ENCODE measurements at places on chromosomes 11 and 22.

DNA sequence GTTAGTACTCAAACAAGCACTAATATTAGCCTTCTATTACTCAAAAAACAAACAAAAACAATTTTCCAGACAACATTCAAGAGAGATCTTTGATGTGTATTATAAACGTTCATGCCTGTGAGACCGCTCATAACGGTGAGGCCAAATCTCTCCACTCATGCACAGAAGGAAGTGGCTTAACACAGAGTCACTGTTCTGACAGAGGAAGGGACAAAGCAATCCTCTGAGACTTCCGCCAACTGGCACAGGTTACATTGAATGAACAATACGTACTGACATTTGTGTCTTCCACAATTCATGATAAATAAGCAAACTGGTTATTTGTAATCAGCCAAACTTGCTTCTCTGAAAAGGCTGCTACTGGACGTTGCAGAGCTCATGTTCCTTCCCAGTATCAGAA is 30.5 kb downstream of the CHKA start:
- no peak for DNase-seq

DNA sequence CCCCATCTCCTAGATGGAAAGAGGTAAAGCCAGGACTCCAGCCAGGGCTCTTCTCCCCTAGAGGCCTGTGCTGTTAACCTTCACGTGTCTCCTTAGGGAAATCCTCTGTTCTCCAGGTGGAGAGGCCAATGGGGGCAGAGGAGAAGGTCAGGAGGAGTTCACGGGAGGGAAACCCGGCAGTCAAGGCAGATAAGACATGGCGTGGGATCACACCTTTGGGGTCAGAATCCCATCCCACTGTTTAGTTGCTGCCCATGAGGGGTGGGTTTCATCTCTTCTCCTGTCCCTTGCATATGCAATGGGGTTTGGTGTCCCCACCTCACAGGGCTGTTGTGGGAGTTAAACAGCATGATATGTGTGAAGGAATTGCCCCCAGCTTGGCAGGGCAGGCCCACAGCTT is 469.7 kb downstream of the TBC1D22A start:
- DNase-seq, result no peak

DNA sequence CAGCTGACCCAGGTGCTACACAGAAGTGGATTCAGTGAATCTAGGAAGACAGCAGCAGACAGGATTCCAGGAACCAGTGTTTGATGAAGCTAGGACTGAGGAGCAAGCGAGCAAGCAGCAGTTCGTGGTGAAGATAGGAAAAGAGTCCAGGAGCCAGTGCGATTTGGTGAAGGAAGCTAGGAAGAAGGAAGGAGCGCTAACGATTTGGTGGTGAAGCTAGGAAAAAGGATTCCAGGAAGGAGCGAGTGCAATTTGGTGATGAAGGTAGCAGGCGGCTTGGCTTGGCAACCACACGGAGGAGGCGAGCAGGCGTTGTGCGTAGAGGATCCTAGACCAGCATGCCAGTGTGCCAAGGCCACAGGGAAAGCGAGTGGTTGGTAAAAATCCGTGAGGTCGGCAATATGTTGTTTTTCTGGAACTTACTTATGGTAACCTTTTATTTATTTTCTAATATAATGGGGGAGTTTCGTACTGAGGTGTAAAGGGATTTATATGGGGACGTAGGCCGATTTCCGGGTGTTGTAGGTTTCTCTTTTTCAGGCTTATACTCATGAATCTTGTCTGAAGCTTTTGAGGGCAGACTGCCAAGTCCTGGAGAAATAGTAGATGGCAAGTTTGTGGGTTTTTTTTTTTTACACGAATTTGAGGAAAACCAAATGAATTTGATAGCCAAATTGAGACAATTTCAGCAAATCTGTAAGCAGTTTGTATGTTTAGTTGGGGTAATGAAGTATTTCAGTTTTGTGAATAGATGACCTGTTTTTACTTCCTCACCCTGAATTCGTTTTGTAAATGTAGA is 1.7 kb downstream of the MALAT1 start:
- peak; percentile 65 for DNase-seq

- no peak for DNase-seq
These were observed 82.8 kb upstream of the HMGXB4 start for GRCh38 chr22:35174401-35175038.

GRCh38 chr11:129530154-129530895 is 154.7 kb downstream of the BARX2 start:
- no peak for DNase-seq

DNA sequence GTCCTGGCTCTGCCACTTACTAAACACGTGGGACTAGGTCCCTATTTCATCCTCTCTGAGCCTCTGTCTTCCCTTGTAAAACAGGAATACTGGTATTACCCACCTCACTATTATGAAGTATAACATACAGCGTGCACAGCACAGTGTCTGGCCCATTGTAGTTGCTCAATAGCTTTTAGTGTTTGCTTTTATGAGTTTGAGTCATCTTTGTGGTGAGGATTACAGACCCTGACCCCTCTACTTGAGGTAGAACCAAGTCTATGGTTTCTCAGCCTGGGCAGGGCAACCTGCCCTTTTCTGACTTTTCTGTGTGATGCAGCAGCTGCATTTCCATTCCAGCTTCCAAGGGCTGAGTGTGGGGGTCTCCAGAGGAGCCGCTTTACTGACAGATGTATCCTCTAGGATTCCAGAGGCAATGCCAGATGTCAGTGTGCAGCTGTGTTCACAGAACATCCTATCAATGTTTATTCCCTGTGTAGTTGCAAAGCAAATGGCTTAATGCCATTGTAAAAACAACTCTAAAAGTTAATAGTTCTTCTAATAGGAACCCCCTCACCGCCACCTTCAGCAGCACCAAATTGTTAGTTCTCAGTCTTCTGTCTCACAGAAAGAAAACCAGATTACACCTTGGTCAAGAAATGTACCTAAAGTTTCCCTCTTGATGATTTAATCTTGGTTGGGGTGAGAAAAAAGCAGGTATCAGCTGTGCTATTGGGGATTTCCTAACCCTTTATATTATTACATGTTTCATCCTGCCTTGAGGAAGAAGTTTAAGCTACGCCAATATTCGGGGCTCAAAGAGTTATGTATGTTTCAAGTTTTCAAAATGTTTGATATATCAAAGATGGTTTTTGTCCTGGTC is 16.8 kb downstream of the PRR5L start:
- peak; percentile 75 for DNase-seq

GRCh38 chr22:24938741-24939341 is 7.7 kb downstream of the LHFPL7 start:
- DNase-seq, result peak; percentile 19

DNA sequence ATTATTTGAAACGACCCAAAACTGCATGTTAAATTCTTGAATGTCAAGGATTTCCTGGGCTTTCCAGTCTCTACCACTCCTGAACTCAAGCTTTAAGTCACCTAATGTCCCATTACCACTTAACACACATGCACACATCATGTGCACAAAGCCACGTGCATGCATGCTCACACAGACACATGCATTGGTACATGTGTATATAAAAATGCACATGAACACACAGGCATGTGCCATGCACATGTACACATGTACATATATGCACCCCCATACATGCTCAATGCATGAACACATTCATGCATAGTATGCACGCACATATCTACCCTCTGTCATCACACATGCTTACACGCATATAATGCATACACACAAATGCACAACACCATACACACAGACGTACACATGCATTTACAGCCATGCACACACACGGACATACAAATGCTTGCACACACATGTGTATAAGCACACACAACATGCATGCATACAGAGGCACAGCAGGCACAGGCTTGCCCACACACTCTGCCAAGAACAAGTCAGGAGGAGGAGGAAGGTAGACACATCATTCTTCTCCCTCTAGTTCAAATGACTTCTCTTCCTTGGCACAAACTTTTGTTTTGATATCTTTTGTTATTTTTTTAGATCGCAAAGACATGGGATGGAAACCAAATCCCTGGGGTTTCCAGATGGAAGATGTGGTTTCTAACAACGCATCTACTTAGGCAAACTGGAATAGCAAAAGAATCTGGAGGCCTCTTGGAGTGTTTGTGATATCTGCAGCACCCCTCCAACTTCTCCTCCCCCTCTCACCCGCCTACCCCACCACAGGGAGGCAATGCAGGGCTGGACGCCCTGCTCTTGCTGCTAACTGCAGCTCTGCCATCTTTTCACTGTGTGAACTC is 24.6 kb downstream of the RASD2 start:
- DNase-seq, result peak; percentile 65

GRCh38 chr11:17588166-17588565 is 41.1 kb downstream of the OTOG start:
- DNase-seq, result no peak

DNA sequence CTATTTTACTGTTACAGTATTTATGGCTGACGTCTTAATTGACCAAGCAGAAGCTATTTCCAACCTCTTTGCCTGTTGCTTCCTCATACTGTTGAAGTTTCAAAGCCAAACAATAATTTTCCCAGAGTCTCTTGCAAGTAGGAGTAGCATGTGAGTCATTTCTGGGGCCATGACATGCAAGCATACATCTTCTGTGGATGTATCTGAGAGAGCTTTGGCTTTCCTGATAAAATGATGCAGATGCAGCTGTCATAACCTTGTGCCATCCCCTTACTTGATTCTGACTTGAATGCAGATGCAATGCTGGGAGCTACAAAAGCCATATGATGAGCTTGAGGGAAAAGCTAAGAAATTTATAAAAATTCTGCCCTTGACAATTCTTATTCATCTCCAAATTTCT is 243.1 kb upstream of the TENM4 start:
- DNase-seq, result no peak

DNA sequence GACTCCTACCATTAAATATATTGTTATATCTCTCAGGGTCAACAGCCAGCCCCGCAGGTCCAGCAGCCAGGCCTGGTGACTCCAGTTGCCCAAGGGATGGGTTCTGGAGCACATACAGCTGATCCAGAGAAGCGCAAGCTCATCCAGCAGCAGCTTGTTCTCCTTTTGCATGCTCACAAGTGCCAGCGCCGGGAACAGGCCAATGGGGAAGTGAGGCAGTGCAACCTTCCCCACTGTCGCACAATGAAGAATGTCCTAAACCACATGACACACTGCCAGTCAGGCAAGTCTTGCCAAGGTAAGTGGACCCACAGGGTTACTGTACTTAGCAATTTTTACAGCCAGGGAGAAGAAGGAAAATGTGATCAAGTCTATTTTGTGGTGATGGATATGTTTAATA is 35.1 kb downstream of the EP300 start:
- no peak for DNase-seq

GRCh38 chr11:133228471-133229329 is 303.6 kb downstream of the OPCML start:
- DNase-seq, result no peak

DNA sequence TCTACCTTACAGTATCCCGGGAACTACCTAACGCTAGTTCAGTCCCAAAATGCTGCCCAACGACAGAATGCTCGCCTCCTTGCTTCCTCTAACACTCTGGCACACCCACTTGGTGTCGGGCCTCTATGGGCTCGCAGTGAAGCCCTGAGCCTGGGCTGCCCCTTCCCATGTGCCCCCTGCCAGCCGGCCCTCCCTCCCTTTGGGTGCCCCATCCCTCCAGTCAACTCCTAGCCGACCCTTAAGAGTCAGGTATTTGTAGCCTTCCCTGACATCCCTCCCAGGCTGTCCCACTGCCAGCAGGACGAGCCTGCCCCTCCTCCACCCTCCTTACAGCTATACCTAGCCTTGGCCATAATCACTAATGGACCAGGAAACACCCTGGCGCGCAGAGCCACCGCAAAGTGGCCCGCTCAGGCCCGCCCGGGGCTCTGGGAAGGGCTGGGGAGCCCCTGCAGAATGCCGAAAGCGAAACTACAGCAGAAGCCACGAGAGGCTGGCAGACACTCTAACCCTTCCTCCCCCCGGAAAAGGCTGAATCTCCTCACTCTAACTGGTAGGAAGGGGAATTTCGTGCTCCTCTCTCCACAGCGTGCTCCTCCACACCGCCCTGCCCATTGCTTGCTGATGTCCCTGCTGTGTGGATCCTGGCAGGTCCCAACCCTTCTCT is 8.2 kb downstream of the CBX7 start:
- peak; percentile 72 for DNase-seq

GRCh38 chr11:62854013-62854824 is 14.8 kb upstream of the WDR74 start:
- no peak for DNase-seq

- DNase-seq, result no peak
These were observed 161.5 kb upstream of the MTMR2 start for GRCh38 chr11:96085319-96085930.

- peak; percentile 51 for DNase-seq
These were observed 155.3 kb downstream of the MIAT start for GRCh38 chr22:26812731-26813130.

GRCh38 chr11:115905341-115906000 is 401.3 kb upstream of the CADM1 start:
- no peak for DNase-seq

- DNase-seq, result no peak
These were observed 20.2 kb downstream of the MPEG1 start for GRCh38 chr11:59192446-59193020.

DNA sequence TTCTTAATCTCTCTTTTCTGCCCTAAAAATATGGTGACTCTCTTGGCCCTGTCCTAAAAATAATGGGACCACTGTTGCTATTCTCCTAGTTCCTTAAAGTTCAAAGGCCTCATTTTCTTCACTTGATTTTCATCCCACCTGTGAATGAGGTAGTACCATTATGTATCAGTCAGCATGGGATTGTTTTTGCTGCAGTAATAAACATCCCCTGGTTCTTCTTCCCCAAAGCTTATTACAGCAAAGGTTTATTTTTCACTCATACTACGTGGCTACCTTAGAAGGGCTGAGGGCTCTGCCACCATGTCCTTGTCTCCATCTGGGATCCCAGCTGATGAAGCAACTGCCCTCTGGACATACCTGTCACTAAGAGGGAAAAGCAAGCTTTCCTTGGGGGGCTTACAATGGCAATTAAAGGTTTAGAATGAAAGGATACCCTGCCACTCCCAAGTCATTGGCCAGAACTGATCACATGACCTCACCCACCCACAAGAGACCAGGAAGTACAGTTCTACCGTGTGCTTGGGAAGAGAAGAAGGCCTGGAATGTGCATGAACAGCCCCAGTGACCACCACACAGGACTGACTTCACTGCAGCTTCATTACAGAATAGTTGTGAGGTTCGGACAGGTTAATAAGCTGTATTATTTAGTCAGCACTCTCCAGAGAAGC is 7.8 kb downstream of the TTC38 start:
- peak; percentile 20 for DNase-seq

GRCh38 chr11:89189776-89190175 is 12.1 kb downstream of the TYR start:
- DNase-seq, result no peak

GRCh38 chr11:46265764-46266163 is 11.7 kb upstream of the CREB3L1 start:
- no peak for DNase-seq

- DNase-seq, result peak; percentile 75
These were observed 1.9 kb upstream of the ADM start for GRCh38 chr11:10302744-10303557.

Data from EH (cell line).